Fibroblast of skin of right biceps (primary cell): ENCODE measurements at places on chromosomes 2 and 18.

DNA sequence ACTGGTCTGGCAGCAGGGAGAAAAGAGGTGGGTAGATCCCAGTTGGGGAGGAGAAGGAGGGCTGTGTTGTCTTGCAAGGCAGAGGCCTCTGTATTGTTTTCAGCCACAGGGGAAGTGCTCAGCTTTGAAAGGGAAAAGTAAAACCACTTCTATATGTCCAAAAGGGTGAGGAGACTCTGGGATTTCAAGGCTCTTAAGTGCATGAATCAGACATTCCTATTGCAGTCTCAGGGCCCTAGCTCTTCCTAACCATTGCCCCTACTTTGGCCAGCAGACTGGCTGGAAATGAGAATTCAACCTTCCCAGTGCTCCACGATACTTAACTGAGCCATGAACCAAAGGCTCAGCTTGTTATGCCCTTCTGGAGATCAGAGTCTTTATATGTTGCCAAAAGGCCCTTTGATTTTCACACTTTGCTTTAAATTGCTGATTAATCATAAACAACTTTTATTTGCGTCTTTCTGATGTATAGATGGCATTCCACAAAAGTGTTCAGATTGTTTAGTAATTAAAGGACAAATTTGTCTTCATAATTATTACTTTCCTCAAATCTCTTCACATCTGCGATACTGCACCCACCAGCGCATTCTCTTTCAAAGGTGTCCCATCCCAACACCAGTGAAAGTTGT, 313.8 kb upstream of the MMADHC start:
- no peak for DNase-seq

- DNase-seq, result no peak
Measured at GRCh38 chr2:29106980-29107388, 8.2 kb upstream of the CLIP4 start.

DNA sequence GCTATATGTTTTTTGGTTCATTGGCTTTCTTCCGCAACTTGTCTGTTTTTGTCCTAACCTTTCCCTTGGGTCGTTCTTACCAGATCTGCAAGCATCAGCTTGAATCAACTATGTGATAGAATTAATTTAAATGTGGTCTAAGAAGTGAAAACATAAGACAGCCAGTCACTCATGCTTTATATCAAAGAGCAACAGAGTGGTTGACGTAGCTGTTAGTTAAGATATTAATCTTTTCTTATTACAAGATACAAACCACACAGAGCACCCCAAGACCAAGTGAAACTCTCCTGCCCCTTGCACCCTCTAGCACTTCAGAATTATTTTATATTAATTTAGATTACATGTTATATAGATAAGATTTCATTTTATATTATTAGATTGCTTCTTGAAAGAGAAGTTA, 15.2 kb downstream of the IL18RAP start:
- DNase-seq, result no peak

DNA sequence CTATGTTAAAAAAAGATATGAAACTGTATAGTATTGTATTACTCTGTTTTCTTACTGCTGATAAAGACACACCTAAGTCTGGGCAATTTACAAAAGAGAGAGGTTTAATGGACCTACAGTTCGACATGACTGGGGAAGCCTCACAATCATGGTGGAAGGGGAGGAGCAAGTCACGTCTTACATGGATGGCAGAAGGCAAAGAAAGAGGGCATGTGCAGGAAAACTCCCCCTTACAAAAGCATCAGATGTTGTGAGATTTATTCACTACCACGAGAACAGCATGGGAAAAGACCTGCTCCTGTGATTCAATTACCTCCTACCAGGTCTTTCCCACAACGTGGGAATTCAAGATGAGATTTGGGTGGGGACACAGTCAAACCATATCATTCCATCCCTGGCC, 57.0 kb downstream of the NCOA1 start:
- DNase-seq, result no peak

DNA sequence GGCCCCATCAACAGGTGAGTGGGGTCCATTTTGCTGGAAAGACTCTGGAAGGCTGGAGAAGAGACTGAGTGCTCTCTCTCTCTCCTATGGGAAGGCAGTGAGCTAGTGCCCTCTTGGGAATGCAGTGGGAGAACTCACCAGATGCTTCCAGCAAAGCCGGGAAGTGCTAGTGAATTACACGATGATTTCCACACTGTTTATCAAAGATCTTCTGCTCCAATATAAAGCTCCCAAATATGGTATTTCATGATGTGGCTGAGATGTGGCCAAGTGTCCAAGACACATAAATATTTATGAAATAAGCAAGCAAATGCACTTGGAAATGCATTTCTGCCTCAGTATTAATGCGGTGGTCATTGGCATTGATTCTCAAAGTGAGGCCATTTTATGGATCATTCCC, 135.9 kb downstream of the VAPA start:
- DNase-seq, result no peak

DNA sequence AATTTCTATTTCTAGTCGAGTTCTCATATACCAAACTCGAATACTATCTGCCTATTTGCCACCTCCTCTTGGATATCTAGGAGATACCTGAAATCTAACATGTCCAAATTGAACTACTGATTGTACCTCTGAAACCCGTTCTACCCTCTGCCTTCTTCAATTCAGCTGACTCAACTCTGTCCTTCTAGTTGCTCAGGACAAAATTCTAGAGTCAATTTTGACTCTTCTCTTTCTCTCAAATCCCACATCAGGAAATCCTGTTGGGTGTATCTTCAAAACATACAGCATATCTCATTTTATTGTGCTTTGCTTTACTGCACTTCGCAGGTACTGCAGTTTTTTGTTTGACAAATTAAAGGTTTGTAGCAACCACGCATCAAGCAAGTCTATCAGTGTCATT, 137.8 kb downstream of the ZAP70 start:
- no peak for DNase-seq

- DNase-seq, result peak; percentile 91
Measured at GRCh38 chr2:182372661-182373060, 54.2 kb downstream of the PDE1A start.

DNA sequence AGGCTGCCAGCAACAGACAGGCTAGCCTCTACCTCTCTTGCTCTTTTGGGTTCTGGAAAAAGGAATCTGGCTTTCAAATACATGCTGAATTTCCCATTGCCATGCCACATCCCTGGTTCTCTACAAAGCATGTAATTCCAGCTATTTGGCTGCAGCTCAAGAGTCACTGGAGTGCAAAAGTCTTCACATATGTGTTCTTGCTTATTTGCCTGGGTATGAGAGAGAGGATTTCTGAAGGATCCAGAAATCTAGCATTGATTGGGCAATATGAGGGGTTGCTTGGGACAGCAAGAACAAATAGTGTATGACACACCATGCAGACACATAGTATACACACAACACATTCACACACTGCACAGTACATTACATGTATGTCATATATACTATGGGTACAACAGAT, 30.7 kb upstream of the LGALSL start:
- DNase-seq, result no peak

DNA sequence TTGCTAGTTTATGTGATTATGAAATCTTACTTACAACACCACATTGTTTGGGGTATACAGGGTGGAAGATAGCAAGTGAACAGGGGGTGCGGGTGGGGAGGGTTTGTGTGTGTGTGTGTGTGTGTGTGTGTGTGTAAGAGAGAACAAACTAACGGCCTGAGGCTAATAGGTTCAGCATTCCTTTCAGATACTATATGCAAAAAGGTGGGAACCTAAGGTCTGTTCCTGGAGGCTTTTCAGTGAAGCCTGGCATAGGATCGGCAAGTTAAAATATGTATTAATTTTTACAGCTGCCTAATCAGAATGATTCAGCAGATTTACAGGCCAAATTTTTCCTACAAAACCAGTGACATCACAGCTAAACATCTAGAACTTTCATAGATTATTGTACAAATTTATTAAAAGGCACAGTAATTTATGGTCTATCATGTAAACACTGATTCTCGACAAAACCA, 7.6 kb upstream of the SPDYA start:
- DNase-seq, result no peak

GRCh38 chr18:55577812-55578539, 10.0 kb downstream of the TCF4 start:
- peak; percentile 22 for DNase-seq

DNA sequence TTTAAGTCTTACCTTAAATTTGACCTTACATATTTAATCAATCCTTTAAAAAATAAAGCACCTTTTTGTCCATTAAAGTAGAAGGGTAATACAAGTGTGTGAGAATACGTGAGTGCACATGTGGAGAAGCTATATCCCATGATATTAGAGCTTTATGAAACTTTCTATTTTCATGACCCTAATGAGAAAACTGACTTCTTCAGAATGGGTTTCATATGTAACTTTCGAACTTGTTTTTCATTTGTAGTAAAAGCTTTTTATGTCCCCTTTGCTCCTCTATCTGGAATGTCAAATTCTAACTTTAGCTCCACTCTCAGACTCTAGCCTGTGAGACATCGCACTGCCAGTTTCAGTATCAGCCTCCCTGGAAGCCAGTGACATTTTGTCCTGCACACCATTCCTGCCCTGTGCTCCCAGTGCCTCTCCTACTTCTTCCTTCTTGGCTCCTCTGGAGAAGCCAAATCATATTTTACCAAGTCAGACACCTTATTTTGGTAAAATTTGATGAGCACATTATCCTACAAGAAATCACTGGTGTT, 42.0 kb downstream of the MAPRE2 start:
- no peak for DNase-seq

- DNase-seq, result peak; percentile 97
Measured at GRCh38 chr2:9656270-9656766, 25.5 kb upstream of the YWHAQ start.

DNA sequence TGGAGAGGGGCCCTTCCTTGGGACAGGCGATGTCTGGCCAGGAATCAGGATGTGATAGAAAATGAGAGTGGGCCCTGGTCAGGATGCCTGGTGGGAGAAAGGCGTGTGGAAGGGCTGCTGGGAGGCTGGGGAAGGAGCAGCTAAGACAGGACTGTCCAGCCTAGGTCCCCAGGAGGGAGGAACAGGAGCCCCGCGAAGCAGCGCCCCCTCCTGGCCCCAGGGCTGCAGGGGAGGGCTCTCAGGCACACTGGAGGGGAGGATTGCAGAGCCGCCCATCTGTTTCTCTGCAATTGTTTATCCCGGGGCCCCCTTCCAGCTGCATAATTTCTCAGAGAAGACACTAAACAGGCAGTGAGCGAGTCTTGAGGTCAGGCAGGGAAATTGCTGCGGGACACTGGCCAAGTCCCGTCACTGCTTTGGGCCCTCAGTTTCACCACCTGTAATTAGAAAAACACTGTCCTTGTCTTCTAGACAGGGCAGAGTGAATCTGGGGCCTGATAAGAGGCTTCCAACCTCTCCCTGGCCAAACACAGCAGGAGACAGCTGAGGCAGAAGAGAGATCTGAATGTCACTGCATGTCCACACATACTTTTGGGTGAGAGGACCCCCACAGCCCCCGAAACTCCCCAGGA, 3.9 kb upstream of the NPPC start:
- DNase-seq, result no peak

DNA sequence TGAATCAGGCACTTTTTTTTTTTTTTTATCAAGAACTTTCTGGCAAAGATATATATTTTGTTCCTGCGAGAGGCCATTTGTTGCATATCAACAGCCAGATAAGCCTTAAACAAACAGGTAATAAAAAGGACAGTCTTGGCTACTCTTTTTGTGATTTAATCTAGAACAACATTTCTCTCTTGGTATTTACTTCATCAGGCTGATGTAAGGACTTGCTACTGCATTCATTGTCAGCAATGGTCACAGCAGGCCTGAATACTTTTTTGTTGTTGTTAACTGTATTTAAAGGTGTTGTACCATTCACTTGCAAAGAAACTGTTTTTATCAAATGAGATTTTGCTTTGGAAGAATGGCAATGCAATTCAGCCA, 683.8 kb downstream of the IRS1 start:
- DNase-seq, result peak; percentile 12

GRCh38 chr2:68536000-68536399, 68.6 kb downstream of the APLF start:
- DNase-seq, result no peak

DNA sequence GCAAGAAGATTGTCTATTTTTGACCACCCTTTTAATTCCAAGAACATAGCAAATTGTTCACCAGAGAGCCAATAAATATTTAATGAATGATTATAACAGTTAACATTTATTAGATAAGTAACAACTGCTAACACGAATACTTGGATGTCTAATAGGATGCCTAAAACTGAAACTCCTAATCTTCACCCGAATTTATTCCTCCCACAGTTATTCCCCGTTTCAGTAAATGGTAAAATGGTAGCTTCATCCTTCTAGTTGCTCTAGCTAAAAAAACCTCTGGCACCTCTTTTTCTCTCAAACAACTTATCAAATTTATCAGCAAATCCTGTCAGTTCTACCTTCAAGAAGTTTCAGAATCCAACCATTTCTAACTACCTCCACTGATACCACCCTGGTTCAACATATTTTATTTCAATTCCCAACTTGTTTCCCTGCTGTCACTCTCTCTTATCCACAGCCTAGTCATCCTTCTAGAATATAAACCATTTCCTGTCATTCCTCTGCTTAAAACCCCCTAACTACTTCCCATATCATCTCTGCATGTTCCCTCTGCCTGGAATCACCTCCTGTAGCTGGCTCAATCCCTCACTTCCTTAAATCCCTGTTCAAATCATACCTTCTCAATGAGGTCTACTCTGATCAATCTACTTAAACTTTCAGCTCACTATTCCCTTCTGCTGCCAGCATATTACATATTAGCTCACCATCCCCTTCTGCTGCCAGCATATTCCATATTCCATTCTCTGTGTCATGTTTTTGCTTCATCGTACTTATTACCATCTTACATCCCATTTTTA, 93.8 kb downstream of the ROCK2 start:
- peak; percentile 39 for DNase-seq

DNA sequence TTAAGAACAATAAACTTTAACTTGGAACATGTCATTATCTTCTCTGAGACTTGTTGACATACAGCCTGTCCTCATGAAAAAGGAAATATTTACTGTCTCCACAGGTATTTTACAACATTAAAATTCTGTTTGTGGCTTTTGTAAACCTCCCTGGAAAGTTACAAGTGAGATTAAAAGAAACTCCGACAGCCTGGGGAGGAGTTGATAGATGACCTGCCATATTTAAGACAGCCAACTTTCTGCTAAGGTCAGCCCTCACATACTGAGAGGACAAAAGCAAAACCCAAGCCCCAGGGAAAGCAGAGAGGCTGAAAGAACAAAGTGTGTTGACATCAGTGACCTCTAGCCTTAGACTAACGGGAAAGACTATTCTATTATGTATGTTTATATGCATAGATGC, 350.2 kb downstream of the RIT2 start:
- no peak for DNase-seq
